ENCODE measurements at places on chromosomes 6 and 20.
A peak's percentile ranks its signal among the peaks of the same experiment; 100 is the strongest.

DNA sequence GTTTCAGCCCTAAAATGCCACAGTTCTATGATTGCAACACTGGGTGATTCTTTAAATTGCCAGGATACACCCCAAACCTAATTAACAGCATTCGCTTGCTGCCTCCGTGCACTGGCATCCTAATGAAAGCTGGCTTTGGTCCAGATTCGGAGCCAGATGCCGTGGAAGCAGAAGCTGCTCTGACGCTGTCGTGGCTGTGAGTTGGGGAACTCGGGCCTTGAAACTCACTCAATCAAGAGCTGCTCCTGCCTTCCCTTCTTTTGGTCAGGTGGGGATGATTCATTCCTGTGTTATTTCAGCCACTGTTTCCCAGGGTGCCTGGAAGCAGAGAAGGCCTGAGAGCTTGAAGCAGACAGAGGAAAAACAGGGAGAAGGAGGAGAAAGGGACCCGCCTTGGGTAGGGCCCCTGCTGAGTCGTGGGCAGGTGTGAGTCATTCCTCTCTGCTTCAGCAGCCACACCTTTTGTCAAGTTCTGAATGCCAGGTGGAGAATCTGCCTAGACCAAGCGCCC, 36.2 kb upstream of the DSP start:
- DNase-seq, result no peak

GRCh38 chr20:31930779-31931178, 21.1 kb downstream of the PDRG1 start:
- DNase-seq, result no peak

DNA sequence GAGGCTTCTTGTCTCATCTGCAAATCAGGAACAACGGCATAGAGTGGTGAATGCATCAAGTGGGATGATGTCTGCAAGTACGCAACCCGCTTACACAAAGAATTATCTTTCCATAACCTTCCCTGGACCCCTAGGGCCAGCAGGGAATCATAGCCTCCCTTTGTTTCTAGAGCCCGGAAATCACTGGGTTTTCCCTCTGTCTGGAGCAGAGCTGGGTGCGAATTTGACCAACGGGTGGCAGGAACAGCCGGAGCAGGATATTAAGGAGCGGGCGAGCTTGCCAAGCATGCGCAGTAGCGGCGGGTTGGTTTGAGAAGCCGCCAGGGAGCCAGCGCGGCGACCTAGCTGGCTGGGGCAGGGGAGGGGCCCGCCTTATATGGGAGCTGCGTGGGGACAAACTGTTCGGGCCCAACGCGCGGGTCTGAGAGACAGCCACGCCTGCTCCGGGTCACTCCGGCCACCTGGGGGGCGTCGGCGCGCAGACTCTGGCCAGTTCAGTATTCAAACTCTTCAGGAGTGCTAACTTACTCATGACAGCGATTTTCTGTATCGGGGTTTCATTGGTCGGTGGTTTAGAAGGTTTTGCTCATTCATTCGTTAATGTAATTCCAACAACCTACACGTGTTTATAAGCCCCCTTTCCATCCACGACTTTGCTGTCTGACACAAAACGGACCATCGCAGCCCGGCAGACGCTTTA, 1.6 kb upstream of the KIF16B start:
- DNase-seq, result peak; percentile 72

DNA sequence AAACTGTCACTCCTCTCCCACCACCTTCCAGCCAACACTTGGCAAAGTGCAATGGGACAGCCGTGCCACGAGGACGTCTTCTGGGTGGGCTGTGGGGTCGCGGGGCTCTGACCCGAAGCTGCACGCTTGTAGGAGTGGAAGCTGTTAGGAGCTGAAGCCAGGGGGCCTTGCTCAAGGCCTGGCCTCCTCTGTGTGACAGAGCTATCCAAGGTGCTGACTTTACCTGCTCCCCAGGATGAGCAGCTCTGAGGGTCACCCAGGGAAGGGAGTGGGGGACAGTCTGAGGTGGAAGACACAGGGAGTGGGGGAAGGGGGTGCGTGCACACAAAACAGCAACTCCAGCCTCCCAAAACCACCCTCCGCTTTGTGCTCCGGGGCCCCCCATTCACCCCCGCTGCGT, 17.5 kb upstream of the CHRNA4 start:
- DNase-seq, result no peak

GRCh38 chr20:37071481-37071911, 24.3 kb downstream of the RBL1 start:
- no peak for DNase-seq

DNA sequence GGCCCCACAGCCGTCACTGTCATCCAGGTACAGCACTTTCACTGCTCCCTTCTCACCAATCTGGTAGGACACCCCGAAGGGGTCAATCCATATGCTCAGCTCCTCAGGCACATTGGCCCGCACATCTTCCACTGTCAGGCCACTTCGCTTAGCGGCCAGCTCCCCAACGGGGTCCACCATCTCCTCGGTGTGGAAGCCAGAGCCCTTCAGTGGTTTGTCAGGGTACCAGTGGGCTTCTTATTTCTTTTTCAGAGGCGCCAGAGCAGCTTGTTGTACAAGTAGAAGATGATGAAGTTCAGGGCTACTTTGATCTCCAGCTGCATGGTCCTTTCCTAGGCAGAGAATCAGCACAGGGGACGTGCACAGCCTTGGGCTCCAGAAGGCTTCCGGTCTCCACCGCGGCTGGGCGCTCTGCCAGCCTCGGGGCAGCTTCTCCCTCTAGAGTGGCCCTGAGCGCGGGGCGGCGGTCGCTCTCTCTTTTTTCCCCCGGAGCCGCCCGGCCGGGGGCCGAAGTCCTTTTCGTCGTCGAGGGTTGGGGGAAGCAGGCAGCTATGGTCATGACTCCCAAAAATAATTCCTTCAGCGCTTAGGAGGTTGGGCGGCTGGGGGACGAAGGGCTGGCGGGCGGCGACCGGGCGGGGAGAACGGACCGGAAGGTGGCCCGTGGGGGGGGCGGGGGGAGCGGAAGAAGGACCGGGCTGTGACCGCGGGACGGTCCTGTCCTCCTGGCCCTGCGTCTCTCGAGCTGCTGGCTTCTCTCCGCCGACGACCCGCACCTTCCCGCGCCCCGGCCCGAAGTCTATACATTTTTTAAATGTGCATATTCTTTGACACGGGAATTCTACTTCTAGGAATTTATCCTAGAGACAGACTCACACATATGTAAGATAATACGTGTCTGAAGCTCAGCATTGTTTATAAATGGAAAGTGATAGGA, 6.5 kb upstream of the ZSCAN9 start:
- peak; percentile 87 for DNase-seq

- no peak for DNase-seq
Observed at GRCh38 chr6:38020593-38020992, 201.1 kb downstream of the ZFAND3 start.
